ENCODE measurements at places on chromosomes 1 and 21.

DNA sequence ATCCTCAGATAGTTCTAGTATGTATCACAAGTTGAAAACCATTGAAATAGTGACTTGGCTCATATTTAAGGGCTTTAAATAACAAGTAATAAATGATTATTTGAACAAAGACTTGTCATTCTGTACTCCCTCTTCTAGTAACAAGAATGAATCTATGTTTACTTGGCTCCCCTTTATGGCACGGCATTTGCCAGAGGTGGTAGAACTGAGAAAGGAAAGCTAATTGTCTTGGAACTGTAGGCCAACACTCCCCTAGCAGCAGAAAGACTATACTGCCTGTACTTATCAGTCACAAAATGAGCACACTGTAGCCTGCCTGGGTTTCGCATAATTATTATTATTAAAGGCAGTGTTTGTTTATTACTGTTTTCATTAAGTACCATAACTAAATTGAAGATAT lies 29.6 kb upstream of the SMYD2 start:
- no peak for DNase-seq

DNA sequence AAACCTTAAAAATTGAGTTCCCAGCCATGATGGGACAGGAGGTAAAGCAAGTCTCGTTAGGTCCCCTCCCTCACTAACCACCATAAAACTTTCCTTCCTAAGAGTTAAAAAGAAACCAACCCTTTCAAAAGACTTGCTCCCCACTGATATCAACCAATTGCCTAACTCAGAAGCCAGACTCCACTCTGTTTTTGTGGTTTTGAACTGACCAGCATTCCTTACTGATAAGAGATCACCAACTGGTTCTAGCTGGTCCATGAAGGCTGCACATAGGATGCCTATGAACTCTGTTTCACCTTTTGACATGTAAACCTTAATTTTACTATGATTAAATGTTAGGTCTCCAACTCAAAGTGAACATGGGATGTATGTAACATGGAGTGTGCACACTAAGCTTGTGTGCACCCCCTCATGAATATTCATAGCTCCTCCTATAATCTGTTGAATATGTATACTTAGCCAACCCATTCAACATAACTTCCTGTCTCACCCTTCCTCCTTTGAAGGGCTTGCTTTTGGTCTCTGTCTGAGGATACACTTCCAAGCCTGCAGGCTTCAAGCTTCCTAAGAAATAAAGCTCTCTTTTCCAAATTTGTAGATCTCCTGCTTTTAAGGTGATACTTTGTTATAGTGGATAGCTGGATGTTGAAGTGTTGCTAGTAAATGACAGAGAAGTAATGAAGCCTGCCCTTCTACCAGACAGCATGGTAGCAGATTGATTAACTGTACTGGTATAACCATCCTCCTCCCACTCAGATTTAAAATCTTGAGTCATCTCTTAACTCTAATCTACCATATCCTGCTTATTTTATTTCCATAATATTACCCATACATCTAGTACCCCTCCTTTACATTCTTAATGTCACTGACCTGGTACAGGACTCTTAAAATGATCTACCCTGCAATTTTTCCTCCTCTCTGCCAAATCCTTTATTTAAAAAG lies 95.6 kb downstream of the ZNF644 start:
- DNase-seq = peak; percentile 37

DNA sequence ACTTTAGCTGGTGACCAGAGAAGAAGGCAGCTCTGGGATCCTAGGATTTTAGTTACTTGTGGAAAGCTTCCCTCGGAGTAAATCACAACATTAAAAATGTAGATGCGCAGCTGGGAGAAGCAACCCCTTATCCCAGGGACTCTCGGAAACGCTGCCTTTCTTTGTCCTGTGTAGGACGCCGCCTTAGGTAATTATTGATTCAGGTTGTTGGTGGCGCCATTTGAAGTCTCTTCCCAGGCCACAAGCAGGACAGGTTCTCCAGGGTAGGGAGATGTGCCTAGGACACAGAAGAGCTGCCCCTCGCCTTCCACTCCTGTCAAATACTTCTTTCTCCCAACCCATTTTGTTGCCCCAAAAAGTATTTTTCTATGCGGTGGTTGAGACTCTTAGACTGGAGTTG lies 10.3 kb downstream of the SLC37A1 start:
- DNase-seq = no peak

DNA sequence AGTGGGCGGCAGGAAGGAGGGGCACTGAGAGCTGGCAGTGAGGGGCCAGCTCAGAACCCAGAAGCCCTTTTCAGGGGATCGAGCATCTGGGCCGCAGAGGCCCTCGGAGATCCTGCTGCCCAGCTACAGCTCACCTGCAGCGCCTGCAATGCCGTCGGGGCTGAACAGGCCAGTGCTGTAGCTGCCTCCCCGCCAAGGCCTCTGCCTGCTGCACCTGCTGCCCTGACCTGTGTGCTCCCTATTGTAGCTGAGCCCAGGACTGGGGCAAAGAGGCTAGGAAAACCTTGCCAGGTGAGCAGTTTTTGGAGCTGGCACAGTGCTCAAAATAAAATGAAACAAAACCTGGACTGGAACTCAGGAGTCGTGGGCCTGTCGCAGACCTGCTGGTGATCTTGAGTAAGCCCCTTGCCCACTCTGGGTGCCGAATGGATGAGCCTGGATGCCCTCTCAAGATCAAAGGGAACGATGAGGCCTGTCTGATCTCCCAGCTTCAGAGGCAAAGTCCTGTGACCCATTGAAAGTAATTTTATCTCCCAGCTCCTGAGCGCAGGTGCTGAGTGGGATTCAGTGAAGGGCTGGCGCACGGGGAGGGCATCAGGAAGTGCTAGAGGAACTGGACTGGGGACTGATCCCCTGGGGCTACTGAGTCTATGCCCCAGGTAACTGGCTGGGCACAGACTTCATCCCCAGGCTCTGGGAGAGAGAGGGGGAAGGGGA lies 154.6 kb downstream of the FOXD2 start:
- DNase-seq = no peak

Measured in AG20443 (cell line).